ENCODE measurements at places on chromosomes 2 and 18.

- no peak for DNase-seq
Measured at GRCh38 chr2:129239141-129239540, 740.3 kb upstream of the RAB6C start.

GRCh38 chr18:75036917-75037688 lies 171.8 kb downstream of the PTGR3 start:
- DNase-seq = no peak

DNA sequence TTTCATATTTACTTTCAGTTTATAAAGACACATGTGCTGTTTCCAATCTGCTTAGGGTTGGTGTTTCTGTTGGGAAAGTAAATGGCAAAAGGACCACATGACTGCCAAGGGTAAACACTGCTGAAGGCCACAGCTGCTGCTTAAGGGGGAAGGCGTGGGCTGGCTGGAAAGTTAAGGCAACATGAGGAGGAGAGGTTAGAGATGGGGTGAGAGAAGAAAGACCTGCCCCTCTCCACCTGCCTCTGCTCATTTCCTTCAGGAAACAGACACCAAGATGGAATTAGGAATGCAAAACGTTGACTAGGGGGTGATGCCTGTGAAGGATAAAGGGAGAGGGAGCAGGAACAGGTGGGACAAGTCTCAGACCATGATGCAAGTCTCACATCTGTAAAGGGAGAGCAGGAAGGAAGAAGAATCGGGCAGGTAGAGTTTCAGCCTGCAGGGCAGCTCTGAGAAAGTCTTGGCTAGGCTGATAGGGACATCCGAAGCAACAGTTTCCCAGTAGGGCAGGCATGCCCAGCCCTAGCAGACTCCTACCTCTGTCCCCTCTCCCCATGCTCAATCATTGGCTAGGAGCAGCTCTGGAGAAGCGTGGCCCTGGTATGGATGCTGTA lies 86.0 kb downstream of the CDC42EP3 start:
- DNase-seq = no peak

DNA sequence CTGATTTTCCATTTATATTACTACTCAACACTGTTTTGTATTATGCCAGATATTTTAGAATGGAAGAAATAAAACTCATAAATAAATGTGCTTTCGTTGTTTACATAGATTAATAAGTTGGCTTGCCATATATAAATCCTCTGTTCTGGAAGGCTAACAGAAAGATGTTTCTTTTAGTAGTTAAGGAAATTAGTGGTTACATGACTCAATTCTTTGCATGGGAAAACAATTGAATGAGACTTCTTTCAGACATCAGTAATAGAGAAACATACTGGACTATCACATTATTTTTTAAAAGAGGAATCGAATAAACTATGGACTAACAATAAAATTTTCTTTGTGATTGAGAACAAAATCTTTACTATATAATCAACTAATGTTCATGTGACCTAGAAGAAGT lies 336.5 kb downstream of the KCNS3 start:
- no peak for DNase-seq

DNA sequence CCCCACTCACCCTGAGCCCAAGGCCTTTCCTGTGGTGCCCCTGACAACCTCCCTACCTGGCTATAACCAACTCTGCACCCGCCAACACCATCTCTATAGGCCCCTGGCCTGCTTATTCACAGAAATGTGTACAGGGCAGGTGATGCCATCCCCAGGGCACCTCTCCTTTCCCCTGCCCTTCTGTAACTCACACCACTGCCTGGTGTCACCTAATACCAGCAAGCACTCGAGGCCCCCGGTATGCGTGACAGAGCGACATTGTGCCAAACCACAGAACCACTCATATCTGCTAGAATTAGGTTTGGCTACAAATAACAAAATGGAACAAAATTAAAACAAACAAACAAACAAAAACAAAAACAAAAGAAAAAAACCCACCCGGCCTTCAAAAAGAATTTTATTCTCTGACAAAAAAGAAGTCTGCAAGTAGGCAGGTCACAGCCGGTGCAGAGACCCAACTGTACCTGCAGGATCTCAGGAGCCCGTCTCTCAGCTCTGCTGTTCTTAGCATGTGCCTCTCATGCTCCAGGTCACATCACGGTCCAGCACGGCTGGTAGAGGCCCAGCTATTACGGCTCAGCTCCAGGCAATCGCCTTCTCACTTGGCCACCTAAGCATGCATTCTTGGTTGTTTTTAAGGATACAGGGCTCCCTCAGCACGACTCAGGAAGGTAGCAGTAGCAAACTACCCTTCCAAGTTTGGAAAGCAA lies 51.4 kb downstream of the FAM178B start:
- peak; percentile 40 for DNase-seq

GRCh38 chr2:194054313-194054712 lies 1602.7 kb upstream of the SLC39A10 start:
- DNase-seq = no peak

GRCh38 chr2:97966545-97967215 lies 29.1 kb downstream of the TMEM131 start:
- no peak for DNase-seq

- DNase-seq = no peak
Measured at GRCh38 chr2:46200100-46200690, 97.0 kb upstream of the EPAS1 start.

DNA sequence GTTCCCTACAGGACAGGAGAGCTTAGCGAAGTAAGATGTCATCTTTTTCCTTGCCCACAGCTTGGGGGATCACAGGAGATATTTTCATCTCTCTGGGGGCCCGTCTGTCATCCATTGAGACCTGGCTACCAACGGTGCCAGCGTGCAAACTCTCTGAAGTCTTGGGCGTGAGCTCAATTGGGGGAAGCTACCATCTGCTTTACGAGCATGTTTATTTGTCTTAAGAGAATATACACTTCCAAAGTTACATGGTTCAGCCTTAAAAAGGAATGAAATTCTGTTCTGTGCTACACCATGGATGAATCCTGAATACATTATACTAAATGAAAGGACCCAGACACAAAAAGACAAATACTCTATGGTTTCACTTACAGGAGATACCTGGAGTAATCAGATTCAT lies 13.6 kb downstream of the SAG start:
- DNase-seq = no peak

GRCh38 chr18:62420513-62421209 lies 95.6 kb downstream of the TNFRSF11A start:
- DNase-seq = no peak

- DNase-seq = no peak
Measured at GRCh38 chr2:62604336-62604735, 98.3 kb upstream of the TMEM17 start.

DNA sequence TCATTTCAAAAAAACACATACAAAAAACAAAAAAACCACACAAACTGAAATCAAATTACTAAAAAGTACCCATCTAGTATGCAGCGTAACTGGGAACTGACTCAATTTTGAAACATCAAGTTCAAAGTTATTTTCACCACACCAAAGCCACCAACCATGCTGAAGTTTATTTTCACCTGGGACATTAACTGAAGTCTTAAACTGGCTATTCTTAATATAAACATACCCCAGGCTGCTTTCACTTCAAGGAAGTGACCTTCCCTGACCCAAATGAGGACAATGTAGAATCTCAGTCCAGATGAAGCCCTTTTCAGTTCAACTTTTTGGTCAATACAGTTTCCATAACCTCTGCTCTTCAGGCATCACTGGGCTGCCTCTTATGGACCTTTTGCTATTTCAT lies 84.6 kb downstream of the PIGN start:
- DNase-seq = no peak

DNA sequence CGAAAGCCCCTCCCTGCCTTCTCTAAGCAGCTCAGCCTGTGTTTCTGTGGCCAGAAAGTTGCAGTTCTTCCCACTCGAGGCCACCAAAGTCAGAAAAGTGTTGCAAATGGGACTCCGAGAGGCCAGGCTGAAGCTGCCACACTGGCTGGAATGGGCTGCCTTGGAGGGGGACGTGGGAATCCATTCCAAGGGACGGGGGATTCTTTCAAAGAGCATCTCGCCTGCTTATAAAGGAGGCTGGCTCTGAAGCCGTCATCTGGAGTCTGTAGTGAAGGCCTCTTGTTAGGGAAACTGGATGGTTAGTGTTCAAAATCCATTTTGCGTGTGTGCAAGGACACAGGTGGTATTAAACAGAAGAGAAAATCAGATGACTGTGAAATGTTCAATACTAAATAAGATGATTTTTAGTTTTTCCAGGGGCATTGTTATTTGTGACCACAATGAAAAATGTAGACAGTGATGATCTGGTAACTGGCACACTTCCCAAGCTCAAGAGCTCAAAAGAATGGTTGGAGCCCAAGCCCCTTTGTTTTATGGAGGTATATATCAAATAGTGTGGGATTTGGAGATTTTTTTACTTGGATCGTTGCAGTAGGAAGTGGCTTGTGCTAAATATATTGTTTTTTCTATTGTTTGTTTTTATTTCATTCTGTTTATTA lies 782 bp downstream of the FAM228B start:
- no peak for DNase-seq

- no peak for DNase-seq
Measured at GRCh38 chr18:77131652-77132368, 773 bp downstream of the MBP start.

- DNase-seq = no peak
Measured at GRCh38 chr2:74556159-74556558, 1.6 kb downstream of the DOK1 start.

- DNase-seq = no peak
Measured at GRCh38 chr2:175366815-175367214, 185.3 kb upstream of the ATP5MC3 start.

DNA sequence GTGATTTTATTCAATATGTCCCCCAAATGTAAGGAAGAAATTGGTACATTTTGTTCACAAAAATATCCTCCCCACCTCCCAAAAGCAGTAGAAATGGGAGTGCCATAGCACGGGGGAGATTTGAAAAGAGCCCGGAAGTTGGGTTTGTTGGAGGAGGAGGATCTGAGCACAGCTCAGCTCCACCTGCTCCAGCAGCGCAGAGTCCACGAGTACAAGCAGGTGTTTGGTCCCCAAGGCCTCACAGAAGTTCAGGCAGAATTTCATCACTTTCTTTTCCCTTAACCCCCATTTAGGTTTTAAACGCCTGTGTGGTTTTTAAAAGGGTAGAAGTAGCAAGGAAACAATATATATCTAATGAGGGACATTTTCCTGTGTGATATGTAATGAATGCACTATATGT lies 56.0 kb downstream of the TRAPPC12 start:
- peak; percentile 71 for DNase-seq

- DNase-seq = no peak
Measured at GRCh38 chr2:9807056-9807455, 36.2 kb upstream of the TAF1B start.

- no peak for DNase-seq
Measured at GRCh38 chr2:205908212-205909183, 177.5 kb downstream of the INO80D start.

DNA sequence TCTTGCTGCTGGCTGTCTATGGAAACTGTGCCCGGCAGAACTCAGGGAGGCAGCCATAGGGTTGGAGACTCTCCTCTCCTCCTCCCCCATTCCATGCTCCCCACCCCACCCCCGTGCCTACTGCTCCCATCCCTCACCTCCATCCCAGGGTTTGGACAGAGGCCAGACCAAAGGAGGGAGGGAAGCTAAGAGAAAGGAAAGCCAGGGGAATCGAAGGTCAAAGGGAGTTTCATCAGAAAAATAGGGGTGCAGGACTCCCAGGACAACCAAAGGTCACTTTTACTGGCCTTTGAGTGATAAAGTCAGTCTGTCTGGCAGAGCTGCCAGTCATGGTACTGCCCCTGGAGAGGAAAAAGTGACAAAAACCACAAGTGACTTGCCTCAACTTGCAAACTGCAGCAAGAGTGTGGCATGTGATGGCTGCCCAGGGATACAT lies 187.3 kb upstream of the CTAGE1 start:
- DNase-seq = no peak

DNA sequence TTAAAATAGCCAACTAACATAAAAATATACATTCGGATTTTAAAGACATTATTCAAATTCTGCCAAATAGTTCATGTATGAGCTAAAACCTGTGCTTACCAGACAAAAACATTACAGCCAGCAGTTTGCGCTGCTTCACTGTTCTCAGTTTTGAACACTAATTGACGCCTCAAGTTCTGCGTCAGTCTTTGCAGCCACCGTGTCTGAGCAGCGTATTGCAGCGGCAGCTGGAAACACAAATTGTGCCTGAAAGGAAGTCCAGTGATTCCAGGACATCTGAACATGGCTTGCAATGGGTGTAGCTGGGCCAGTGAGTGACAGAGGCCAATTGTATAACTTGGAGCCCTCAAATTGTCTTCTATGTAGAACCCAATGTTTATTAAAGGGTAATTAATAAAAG lies 267.6 kb downstream of the TFCP2L1 start:
- DNase-seq = no peak
